ENCODE measurements at places on chromosomes 12 and 14.
A peak's percentile ranks its signal among the peaks of the same experiment; 100 is the strongest.

DNA sequence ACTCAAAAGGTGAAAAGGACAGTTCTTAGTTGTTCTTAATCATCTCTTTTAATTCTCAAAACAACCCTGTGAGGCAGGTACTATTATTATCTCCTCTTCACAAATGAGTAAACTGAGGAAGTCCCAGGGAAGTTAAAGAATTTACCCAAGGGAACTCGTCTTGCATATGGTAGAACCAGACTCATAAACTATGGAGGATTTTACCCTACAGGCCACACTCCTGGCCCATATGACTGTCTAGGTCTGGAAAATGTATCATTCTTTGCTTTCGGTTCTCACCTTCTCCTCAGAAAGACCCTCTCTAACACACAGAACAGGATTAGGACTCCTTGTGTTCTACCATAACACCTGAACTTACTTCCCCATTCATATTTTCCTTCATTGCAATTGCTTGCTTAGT lies 18.9 kb downstream of the SOX5 start:
- no peak for DNase-seq

DNA sequence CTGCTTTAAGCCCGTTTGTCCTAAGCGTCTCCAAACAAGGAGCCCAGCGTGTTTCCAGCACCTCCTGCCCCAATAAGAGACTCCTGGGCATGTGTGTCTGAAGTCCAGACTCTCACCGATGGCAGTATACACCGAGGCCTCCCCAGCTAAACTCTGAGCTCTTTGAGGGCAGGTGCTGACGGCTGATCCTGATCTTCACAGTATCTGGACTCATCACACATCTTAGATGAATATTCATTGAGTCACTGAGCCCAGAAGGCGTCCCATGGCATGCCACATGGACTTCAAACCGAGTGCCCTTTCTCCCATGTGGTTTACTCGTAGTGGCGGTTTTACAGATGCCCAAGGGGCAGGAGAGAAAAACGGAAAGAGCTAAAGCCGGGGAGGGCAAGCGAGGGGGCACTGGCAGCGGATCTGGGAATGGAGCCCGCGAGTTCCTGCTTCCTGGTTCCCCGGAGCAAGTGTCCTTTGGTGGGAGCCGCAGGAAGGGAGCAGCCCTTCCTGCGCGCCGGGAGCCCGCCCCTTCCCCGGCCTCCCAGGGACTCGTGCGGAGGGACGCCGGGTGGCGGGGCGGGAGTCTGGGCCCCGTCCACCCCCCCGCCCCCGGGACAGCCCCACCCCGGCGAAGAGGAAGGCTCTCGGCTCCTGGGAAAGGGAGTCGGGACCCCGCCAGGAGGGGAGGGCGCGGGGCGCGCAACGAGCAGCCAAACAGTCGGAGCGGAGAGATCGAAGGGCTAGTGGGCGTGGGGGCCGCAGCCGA lies 585 bp upstream of the TEAD4 start:
- DNase-seq, result no peak

DNA sequence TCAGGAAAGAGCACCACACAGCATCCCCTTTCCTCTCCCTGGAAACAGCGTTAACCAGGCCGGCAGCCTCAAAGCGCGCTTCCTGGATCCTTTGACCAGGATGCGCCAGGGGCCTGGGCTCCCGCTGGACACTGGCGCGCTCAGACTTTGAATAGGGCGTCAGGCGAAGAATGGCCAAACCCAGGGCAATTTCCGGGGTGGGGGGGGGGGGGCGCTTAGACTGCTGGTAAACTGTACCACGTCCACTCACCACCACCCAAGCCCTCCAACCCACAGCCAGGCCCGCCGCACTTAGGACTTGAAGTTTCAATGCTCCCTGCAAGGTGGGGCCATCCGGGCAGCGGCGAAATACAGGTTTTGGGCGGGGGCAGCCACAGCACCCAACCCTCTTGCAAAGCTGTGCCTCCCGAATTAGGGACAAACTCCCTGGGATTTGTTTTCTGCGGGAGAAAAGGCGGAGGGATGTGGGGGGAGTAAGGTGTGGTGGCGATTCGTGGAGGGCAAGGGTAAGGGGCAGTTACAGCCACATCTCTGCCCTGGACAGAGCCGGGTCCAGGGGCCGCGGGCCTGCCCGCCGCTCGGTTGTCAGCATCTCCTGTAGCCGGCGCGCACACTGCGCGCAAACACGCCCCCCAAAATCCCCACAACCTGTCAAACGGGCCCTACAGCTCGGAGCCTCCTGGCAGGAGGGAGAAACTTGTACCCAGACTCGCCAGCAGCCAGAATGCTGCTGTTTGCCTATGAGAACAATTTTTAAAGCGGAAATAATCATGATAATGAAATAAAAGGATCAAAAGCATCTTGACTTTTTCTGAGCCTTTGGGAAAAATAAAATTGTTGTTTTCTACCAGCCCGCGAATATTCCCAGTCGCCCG lies 958 bp downstream of the RTN1 start:
- peak; percentile 59 for DNase-seq

DNA sequence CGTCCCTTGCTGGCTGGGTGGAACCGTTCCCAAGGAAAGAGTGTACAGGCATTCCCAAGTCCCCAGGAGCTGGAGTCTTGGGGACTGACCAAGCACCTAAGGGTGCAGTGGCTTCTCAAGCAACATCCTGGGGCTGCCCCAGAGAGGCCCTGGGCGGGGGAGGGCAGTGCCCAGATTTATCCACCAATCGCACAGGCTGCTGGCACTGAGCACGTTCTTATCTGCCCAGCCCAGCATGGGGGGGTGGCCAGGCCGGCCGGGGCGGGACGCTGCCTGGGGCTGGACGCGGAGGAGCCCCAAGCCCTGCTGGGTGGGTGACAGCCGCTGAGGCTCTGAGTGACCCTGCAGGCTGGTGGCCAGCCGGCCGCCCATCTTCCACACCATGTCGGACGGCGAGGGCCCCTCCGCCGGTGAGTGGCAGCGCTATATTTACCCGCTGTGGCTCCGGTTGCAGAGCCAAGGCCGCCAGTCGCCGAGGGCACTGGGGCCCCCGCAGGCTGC lies 53.4 kb downstream of the CYP46A1 start:
- DNase-seq, result peak; percentile 37

DNA sequence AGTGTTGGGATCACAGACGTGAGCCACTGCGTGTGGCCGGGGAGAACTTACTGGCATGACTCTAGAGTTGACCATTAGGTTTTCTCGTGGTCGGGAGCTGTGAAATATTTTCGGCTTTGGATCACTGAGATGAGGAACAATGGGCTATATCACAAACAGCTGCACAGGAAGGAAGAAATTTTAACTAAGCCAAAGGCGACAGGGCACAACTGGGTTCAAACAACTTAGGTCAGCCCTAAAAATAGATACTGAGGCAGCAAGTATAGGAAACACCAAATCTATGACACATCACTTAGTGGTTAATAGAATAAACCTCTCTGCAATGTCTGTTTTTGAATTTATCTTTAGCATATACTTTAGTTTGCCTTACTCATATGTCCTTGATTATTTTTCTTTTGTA lies 162.9 kb downstream of the LRIG3 start:
- no peak for DNase-seq

GRCh38 chr14:106579084-106579483 lies 1052.7 kb downstream of the TMEM121 start:
- DNase-seq, result no peak

DNA sequence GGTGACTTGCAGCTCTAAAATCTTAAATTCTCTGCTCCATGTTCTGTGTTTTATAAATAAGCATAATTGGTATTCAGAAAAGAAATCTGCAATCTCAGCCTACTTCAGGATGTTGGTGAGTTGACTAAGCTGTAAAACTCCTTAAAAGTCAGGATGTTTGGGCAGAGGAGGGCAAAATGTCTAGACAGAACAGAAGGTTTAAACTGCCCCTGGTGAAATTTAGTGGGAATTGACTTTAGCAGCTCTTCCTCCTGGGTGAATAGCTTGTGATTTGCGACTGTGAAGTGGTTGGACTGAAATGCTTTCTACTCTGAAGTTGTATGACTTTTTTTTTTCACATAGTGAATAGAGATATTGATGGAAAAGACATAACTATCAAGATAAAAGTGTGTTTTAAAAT lies 85.8 kb downstream of the CAND1 start:
- DNase-seq, result no peak

- DNase-seq, result no peak
These were observed 31.7 kb upstream of the SLC38A2 start for GRCh38 chr12:46404225-46404631.

DNA sequence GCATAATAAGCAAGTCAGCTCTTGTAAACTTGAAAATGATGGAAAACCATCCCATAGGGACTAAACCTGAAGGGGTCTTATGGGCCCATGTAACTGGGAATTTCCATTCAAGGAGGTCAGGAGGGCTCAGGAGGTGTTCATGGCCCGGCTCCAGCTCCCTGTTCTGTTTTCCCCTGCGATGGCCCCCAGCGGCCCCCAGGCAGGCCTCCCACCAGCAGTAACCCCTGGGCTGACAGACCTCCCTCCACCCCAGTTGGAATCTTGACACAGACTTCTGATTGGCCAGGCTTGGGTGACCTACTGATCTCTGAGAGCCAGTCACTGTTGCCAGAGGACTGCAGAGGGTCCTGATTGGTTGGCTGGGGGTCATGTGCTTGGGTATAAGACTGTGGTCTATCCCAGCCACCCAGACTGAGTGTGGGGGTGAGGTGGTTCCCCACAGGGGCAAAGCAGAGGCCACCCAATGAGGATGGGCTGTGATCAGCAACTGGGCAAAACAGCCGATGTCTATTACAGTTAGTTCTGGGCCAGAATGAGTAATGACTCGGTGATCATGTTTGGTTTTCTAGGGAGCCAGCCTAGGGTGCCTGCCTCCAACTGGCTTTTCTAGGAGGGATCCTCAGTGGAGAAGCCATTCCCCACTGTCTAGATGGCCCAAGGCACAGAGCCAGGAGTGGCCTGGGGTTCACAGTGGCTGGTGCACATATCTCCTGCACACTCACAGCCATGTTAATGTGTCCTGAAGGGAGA lies 27.0 kb downstream of the RHOF start:
- no peak for DNase-seq

GRCh38 chr12:126163984-126164383 lies 1098.7 kb downstream of the AACS start:
- DNase-seq, result no peak

- DNase-seq, result no peak
These were observed 9.8 kb downstream of the RBP5 start for GRCh38 chr12:7118881-7119280.

GRCh38 chr12:1890119-1890703 lies 28.2 kb downstream of the CACNA2D4 start:
- no peak for DNase-seq

DNA sequence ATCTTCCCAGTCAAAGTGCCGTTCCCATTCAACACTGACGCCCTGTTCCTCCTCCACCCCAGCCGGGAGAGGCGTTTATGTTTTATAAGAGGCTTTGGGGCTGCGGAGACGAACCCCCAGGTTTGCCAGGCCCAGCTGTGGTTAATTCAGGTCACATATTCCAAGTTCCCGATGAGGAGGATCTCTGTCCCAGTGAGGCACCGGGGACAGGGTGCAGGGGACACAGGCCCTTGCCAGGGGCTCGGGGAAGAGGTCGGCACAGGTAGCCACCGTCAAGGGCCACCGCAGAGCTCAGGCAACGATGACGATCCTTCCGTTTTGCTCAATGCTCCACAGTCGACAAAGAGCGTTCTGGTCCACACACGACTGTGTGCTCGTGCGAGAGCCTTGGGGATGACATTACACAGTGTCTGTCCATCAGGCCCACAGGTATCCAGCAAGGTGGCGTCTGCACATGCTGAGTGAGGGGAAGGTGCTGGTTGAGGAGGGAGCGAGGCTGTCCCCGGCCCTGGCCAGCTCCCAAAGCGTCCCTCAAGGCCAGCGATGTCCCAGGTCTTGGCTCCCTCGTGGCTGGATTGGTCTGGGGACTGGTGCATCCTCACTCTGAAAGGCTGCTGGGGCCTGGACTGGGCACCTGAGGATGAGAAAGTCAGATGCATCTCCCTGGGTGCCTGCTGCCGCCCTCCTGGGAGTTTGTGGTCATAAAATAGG lies 189.2 kb upstream of the C14orf180 start:
- no peak for DNase-seq

GRCh38 chr12:104490186-104490585 lies 33.4 kb downstream of the CHST11 start:
- no peak for DNase-seq

DNA sequence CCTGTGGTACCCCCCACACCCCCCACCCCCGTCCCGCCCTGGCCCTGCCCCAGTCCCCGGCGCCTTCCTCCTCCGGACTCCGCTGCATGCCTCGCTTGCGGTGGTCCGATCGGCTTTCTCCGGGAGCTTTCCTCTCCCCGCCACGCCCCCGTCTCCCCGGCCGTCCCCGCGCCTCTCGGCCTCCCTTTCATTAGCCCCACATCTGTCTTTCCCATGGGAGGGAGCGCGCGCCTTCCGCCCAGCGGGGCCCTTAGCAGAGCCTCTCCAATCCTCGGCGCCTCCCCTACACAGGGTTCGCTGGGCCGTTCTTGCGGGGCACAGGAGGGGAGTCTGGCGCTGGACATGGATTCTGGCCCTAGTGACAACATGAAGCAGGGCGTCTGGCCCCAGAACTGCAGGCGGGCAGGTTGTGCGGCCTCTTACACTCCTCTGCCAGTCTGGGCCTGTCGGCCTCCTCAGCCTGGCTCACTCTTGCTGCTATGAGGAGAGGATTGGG lies 1.5 kb upstream of the EFS start:
- DNase-seq, result peak; percentile 76

- DNase-seq, result no peak
These were observed 45.8 kb upstream of the ATP23 start for GRCh38 chr12:57895389-57896114.

DNA sequence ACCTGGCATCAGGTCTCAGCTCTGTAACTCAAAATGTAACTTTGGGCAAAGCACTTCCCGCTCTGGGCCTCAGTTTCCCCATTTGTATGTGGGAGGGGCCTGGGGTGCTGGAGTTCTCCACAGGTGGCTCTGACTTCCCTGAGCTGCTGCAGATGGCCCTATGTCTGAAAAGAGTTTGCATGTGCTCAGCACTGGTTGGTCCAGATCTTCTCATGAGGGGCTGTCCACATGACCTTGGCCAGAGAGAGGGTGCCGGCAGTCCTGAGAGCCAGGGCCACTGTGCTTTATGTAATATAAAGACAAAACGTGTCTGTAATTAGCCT lies 7.2 kb upstream of the CACNA2D4 start:
- no peak for DNase-seq

DNA sequence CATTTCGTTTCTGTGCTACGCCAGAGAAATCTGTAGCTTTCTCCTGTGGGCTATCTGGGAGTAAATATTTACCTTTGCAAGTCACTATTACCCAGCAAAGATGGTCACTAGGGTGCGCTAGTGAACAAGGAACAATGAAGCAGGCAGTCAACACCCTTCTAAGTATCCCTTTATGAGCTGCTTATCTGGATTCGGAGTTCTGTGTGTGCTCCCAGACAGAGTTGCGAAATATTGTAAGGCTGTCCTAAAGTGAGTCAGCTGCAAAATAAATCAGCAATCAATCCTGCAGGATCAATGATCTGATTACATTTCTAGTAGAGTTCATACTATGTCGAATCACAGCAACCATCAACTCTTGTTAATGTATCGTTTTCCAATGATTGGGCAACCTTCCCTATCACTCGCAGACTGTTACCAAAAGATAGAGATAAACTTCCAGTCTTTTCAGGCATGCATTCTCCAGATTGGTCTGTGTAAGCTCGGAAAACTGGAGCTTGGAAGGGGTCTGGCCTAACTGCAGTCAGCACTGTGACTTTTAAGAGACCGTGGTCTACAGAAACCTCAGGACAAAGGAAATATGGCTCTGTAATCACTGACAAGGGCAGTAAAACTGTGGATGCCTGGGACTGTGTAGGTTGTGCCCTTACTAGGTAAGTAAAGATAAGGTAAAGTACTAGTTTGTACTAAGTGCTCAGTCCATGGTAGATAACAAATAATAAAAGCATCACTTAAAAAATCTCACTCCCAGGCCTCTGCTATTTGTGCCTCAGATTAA lies 133.5 kb downstream of the KCNK10 start:
- DNase-seq, result no peak

- no peak for DNase-seq
These were observed 65.6 kb upstream of the RMST start for GRCh38 chr12:97397008-97397407.

Data from C1 segment of cervical spinal cord (tissue), 14 donors.